ENCODE measurements at places on chromosomes 2 and 18. TPM values are rescaled to one million over a fixed set of nuclear protein-coding genes. Genes with fewer than 3 reads are reported as not detected.

The DNAJB2 gene
- 35.3 TPM for total RNA-seq

The SLC14A1 gene
- total RNA-seq = 0.49 TPM

The LOXHD1 gene
- not detected for total RNA-seq

The EDAR gene
- not detected for total RNA-seq

The KCNS3 gene
- 7.6 TPM for total RNA-seq

The EFHD1 gene
- 2.1 TPM for total RNA-seq

The OXER1 gene
- not detected for total RNA-seq

The GCG gene
- total RNA-seq = not detected

The SERPINB10 gene
- total RNA-seq = not detected

The MRPL30 gene
- total RNA-seq = 26.5 TPM

The RNF138 gene
- total RNA-seq = 55.2 TPM

The NOL4 gene
- not detected for total RNA-seq

The STAMBP gene
- 20.0 TPM for total RNA-seq

The ACMSD gene
- not detected for total RNA-seq

The TMEM247 gene
- not detected for total RNA-seq

The DSG1 gene
- total RNA-seq = not detected

The NGEF gene
- 0.32 TPM for total RNA-seq

The SERPINB11 gene
- not detected for total RNA-seq

The LYPD6 gene
- total RNA-seq = not detected

The RAB10 gene
- 94.6 TPM for total RNA-seq

The MXD1 gene
- 4.5 TPM for total RNA-seq

The NPHP1 gene
- total RNA-seq = 3.2 TPM

The C2orf42 gene
- 14.4 TPM for total RNA-seq

The RAPGEF4 gene
- total RNA-seq = 11.0 TPM

The ELOA2 gene
- not detected for total RNA-seq

The CDH19 gene
- total RNA-seq = 14.4 TPM

The MAPK4 gene
- total RNA-seq = 0.16 TPM

The CCDC178 gene
- total RNA-seq = not detected

The R3HDM1 gene
- 10.0 TPM for total RNA-seq

The ALPP gene
- not detected for total RNA-seq

The RGPD4 gene
- not detected for total RNA-seq

The ARMC9 gene
- 17.3 TPM for total RNA-seq

The AP1S3 gene
- total RNA-seq = 2.0 TPM

The EGR4 gene
- not detected for total RNA-seq

The IL36B gene
- not detected for total RNA-seq

The LINC00305 gene
- total RNA-seq = not detected

The GULP1 gene
- total RNA-seq = 7.9 TPM

The CTLA4 gene
- not detected for total RNA-seq

The NEURL3 gene
- not detected for total RNA-seq

The RAD51AP2 gene
- not detected for total RNA-seq

The UXS1 gene
- total RNA-seq = 43.3 TPM

The CIB4 gene
- total RNA-seq = not detected

The PXDN gene
- 588 TPM for total RNA-seq

The UGT1A5 gene
- not detected for total RNA-seq

The FNDC4 gene
- total RNA-seq = 15.6 TPM

The GPR75 gene
- not detected for total RNA-seq

The FAM110C gene
- total RNA-seq = not detected

The AQP12A gene
- total RNA-seq = not detected

The ZC3H6 gene
- 1.5 TPM for total RNA-seq

The TOGARAM2 gene
- not detected for total RNA-seq

The HMSD gene
- not detected for total RNA-seq

The RUFY4 gene
- total RNA-seq = not detected

The RDH14 gene
- total RNA-seq = 30.1 TPM

The AFG3L2 gene
- 32.3 TPM for total RNA-seq

The POTEJ gene
- not detected for total RNA-seq

The MAP2 gene
- 3.4 TPM for total RNA-seq

Data from cardiac atrium fibroblast (primary cell).